ENCODE measurements at places on chromosomes 1 and 21.

- no peak for DNase-seq
Measured at GRCh38 chr1:151615711-151616504, 4.1 kb downstream of the SNX27 start.

DNA sequence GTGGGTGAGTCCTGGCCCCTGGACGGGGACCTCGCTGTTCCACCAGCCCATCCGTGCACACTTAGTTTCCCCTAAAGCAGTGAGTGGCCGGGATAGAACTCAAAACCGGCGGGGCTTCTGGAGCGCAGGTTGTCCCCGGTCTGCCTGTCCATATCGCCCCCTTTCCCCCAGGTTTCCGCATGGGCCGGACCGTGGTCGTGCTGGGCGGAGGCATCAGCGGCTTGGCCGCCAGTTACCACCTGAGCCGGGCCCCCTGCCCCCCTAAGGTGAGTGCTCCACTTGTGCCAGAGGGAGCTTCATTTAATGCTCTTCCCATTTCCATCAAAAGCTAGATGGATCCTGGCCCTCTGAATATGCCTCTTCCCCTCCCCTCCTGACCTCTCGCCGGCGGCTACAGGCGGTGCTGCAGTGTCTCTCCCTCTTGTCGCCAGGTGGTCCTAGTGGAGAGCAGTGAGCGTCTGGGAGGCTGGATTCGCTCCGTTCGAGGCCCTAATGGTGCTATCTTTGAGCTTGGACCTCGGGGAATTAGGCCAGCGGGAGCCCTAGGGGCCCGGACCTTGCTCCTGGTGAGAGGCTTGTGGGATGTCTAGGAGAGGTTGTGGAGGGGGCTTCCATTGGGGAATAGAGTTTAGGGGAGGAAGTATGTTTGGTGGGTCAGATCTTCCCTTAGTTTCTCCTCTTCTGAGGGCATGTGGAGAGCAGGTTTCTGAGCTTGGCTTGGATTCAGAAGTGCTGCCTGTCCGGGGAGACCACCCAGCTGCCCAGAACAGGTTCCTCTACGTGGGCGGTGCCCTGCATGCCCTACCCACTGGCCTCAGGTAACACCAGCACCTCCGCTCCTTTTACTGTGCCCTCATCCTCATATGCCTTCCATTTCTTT is 683 bp downstream of the PPOX start:
- no peak for DNase-seq

DNA sequence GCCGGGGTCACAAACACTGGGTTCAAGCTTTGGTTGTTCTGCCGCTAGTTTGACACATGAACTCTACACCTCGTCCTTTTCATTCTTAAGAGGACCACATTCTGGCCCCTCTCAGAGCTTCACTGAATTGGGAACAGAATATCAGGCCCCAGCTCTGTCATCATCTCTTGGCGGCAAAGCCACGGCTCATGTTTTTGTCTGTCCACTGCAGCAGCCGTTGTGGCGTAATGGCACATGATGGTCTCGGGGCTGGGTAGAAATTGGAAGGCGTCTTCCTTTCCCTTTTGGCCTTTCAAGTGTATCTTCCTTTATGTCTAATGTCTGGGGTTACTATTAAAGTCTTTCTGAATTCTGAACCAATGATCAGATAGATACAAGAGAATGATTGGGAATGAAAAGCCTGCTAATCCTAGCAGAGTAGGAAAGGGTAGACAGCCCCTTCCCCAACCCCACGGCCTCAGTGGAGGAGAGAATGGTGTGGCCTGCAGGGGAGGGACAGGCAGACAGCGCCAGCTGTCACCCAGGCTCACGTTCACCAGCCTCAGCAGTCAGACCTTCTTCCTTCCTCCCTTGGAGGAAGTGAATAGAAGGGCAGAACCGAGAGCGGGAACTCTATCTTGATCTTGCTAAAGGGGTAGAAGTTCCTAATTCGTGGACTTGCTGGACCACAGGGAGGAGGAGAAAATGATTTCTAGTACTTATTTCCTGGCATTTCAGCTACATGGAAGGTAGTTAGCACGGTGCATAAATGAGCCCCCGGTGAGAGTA is 498.1 kb downstream of the KIF26B start:
- DNase-seq: no peak

DNA sequence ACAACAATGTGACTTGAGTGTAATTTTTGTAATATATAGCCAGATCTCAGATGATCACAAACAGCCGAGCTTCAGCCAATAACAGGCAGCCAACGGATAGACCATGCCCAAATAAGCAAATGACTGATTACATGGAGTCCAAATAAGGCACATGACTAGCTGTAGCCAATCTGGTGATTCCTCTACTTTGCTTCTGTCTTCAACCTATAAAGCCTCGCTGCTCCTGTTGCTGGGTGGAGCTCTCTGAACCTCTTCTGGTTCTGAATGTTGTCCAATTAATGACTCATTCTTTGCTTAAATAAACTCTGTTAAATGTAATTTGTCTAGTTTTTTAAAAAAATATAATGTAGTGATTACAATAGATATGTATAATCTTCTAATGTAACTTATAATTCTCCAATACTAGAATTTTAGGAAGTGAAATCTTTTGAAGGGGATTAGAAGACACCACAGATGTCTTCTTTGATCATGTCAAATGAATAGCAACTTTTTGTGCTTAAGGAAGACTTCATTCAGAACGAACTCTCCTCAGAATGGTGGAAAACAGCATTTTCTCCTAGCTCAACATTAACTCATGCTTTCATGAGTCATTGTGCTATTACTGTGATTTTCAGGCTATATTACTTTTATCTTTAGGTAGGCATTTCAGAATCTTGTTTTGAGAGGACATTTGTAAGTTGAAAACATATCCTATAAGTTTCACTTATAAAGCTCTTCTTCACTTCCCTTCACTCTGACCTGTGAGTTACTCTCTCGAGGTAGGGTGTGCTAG is 857.8 kb upstream of the B3GALT2 start:
- DNase-seq: no peak

DNA sequence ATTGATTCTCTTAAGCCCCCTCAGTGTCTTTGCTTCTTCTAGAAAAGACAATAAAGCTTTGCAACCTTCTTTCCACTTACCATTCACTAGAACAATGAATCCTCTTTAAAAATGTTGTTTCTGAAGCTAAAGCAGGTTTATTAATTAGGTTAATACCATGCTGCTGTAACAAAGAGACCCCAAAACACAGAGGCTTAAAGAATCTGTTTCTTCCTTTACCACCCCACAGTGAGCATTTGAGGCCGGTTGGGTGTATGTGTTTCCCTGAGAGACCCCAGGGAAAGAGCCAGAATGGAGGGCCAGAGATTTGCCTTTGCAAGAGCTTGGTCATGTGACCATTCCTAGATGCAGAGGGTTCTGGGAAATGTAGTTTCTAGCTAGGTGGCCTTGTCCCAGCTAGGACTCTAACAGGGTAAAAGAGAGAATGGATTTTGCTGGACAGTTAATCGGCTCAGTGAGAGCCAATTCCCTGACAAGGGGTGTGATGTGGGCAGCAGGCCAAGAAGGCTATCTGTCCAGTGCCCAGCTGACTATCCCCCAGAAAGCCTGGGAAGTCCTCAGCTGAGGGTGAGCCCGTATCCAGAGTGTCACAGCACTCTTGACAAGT is 191.8 kb upstream of the TMEM51 start:
- peak; percentile 18 for DNase-seq

DNA sequence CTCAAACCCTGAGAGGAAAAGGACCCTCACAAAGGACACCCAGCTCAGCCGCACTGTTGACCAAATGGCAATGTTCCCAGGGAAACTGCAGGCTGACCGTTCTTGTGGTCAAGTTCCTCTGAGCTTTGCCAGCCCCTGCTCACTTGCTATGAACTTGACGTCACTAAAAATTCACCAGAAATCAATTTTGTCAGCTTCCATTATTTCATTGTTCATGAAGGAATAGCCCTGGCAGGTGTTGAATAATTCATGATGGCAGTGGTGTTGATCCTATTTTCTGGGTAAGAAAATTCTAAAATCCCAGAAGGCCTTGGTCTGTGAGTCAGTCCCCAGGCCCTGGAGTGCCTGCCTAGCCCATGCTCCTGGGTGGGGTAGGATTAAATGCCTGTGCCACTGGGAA is 318.9 kb downstream of the ZNF326 start:
- no peak for DNase-seq

- no peak for DNase-seq
Measured at GRCh38 chr1:19457607-19458006, 27.7 kb downstream of the CAPZB start.

DNA sequence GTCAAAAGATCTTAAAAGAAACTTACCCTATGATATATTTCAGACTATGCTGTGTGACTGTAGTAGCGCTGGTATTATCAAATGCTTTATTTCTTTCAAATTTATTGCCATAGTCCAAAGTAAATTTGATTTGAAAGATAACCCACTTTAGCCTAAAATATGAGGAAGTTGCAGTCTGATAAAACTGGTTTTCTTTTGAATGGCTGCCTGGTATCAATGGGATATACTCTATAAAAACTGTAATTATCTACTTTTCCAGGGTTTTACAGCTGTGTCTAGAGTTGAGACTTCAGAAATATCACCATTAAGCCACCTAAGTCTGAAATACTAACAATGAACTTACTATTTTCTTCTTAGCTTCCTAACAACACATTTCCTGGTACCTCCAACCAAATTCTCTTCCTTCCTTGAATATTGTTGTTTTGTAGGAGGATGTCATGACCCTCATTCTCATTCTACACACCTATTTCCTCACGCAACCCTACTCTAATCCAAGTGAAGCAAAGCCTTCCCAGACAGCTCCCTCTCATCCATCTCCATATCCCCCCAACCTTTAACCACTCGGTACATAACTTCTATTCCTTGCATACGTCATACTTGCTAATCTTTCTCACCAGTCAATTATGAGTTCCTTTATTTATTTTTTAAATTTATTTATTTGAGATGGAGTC is 17.0 kb downstream of the KDM5B start:
- no peak for DNase-seq

- no peak for DNase-seq
Measured at GRCh38 chr1:181104790-181105133, 16.3 kb downstream of the IER5 start.
